ENCODE measurements at places on chromosomes 1 and 21.

DNA sequence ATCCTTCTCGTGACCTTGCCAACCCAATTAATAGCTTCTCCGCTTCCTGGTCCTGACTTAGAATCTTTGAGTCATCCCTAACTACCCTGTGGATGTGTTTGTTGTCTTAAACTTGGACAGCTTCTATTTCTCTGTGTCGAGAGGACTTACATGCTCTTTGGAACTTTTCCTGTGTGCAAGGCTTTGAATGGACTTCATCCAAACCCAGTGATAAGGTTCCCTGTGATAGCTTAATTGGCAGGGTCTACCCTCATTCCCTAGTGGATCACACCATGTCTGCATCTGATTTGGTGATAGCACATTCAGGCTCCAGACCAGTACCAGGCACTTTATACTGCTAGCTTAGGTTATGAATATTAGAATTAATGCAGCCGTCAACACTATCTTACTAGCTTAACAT is 378.2 kb upstream of the KAZN start:
- no peak for DNase-seq

GRCh38 chr1:230293390-230293700 is 132.8 kb downstream of the PGBD5 start:
- DNase-seq, result no peak

DNA sequence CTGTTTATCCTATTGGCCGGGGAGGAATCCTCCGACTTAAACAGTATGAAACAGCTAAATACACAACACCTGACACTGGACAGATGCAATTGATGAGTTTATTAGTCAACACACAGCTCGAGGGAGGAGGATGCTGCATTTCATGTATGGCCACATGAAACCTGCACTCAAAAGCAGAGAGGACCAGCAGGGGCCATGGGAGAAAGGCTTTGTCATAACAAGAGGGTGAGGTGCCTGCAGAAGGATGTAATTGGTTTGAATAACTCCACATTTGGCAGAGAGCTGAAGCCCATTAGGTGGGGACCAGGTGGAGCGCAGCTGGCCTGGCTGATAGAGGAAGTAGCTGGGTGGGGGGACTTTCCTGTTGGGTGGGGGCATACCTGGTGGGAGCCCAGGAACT is 599.1 kb downstream of the PTPRU start:
- DNase-seq, result no peak

GRCh38 chr1:178119628-178120027 is 25.7 kb downstream of the RASAL2 start:
- DNase-seq, result no peak

GRCh38 chr1:214086945-214087344 is 99.2 kb downstream of the PROX1 start:
- DNase-seq, result no peak

DNA sequence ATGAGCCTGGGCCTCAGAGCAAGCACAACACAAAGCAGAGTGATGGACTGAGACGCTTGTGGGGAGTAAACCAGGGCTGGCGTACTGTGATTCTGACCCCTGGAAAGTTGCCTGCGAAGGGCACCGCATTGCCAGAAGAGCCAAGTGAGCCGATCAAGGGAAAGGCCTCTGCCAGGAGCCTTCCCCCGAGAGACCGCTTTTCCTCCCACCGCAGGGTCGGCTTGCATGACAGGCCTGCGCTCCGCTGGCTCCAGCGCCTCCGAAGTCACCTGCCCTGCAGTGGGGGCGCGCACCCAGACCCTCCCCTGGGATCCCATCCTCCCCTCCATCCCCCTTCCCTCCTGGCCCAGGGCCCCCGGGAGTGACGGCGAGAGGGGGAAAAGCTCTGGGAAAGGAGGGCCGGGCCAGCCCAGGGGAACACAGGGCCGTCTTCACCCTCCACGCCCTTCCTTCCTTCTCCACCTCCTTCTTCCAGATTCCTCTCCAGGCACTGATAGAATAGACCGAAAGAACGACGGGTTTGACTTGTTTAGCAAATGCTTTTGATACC is 165.0 kb downstream of the TRIM33 start:
- DNase-seq, result no peak

- DNase-seq, result no peak
These were observed 45.5 kb downstream of the RAB3GAP2 start for GRCh38 chr1:220226752-220227151.

- no peak for DNase-seq
These were observed 15.1 kb upstream of the AIM2 start for GRCh38 chr1:159091607-159092031.

GRCh38 chr1:3779265-3779911 is 6.8 kb downstream of the SMIM1 start:
- no peak for DNase-seq
